Pulmonary artery endothelial cell (primary cell): ENCODE measurements at places on chromosomes 5 and 9. TPM values are rescaled to one million over a fixed set of nuclear protein-coding genes. Genes with fewer than 3 reads are reported as not detected.

SPATA31E1 gene
- not detected in 2 replicates for total RNA-seq

ORM2 gene
- not detected in 2 replicates for total RNA-seq

NDOR1 gene
- 3.5 and 4.2 TPM in 2 replicates for total RNA-seq

CRB2 gene
- total RNA-seq = not detected in 2 replicates

KCNV2 gene
- not detected in 2 replicates for total RNA-seq

PCDHGA10 gene
- total RNA-seq = 3.1 and 4.0 TPM in 2 replicates
